ENCODE measurements at places on chromosomes 5 and 9.

GRCh38 chr9:33709269-33709668, 86.1 kb upstream of the PRSS3 start:
- DNase-seq = no peak

- DNase-seq = no peak
Observed at GRCh38 chr5:148085977-148086705, 22.4 kb downstream of the SPINK5 start.

DNA sequence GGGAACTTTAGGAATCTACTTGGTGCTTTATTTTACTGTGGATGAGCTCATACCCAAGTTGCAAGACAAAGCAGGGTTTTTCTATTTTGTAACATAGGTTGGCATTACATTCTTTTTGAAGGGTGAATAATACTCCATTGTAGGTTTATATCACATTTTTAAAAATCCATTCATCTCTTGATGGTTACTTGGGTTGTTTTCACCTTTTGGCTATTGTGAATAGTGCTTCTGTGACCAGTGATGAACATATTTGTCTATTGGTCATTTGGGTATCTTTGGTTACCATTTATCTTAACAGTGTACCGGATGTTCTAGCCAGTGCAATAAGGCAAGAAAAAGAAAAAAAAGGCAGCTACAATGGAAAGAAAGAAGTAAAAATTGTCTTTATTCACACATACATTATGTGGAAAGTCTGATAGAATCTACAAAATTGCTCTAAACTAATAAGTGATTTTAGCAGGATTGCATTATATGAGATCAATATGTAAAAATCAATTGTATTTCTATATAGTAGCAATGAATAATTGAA, 40.0 kb downstream of the DENND4C start:
- no peak for DNase-seq

DNA sequence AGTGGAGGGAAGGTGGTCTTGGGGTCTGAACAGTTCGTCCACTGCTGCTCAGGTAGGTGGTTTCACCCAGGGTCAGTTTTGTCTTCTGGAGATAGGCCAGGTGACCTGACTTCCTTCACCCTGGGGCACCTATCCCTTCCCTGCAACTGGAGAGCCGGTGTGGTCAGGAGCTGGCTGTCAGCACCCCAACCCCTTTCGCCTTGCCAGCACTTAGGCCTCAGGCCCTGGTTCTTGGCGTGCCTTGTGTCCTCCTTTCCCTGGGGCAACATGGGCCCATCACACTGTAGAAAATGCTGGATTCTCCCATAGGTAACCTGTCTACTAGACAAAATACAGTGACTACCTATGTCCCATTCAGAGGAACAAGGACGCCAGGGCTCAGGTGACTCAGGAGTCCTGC, 13.1 kb downstream of the PROP1 start:
- DNase-seq = no peak

GRCh38 chr5:14956423-14957046, 85.0 kb upstream of the ANKH start:
- DNase-seq = no peak
